ENCODE measurements at places on chromosomes 3 and 15. TPM values are rescaled to one million over a fixed set of nuclear protein-coding genes. Genes with fewer than 3 reads are reported as not detected.

DNA sequence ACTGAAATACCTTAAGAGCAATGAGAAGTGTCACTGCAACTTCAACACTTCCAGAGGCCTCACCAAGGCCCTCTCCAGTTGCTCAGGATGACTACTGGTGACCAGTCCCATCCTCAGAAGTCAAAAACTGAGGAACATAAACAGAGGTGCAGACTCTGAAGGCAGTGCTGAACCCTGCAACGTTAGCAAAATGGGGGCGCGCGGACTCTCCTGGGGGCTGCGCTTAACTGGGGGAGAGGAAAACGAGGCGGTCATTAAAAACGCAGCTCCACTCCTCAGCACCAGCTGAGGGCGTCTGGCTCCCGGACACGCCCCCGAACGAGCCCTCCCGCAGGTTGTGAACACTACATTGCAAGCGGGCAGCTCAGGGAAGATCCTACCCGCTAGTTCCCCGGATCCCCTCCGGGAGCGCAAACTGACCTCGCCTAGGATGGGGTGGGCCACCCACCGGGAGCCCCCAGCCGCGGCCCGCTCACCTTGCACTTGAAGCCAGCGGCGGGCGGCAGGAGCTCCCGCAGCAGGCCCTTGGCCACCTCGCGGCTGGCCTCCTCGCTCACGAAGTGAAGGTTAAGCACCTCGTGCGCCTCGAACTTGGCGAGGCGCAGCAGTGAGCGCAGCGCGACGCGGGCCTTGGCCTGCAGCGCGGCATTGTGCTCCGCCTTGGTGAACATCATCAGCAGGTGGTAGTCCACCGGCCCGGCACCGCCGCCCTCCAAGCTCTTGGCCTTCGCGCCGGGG, 711 bp downstream of the XXYLT1 start:
- DNase-seq = no peak

- peak; percentile 56 for DNase-seq
Measured at GRCh38 chr3:77039606-77040171, at the start of gene ROBO2. ROBO2 (plus strand) TSS chr3:77040099; CDS start chr3:77040786, 687 bp downstream.

GRCh38 chr15:51771773-51772172, 20.4 kb downstream of the TMOD2 start:
- DNase-seq = no peak

GRCh38 chr3:25259871-25260270, 168.2 kb upstream of the RARB start:
- DNase-seq = no peak

DNA sequence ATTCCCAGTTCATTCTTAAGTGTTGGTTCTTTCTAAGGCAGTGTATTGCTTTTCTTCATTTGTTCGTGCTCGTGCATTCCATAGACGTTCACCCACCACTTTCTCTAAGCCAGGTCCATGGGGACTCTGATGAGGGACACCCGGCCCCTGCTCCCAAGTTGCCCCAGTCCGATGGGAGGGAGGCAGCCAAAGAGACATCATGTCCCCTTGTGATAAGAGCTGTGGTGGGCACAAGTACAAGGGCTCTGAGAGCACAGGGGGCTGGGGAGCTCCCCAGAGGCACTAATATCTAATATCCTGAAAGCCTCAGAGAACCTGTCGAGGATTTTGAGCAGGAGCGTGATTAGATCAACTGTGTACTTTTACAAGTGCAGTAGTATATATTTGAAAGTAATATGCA, 6.3 kb downstream of the SPSB4 start:
- no peak for DNase-seq

DNA sequence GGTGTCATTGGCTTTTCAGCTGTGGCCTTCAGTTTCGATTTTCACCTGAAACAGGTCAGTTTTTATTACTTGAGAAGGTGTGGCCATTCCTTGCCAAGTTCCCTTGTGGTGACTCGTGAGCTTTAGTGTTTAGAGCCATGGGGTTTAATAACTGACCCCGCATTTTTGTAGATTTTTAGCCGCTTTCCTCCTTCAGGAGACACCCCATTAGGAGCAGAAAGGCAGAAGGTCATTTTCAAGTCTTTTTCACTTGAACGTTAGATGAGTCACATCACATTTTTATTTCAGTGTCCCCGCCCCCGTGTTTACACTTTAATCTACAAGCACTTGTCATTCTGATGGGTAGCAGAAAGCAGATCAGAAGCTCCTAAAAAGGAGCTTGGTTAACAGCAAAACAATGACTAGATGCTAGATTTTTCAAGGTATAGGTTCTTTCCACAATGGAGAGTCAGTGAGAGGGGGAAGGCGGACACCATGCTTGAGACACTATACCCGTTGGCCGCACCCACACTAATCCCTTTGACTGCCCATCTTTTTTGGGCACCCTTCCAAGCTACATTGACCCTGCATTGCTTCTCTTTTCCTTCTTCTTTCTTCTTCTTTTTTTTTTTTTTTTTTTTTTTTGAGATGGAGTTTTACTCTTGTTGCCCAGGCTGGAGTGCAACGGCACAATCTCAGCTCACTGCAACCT, 132.7 kb downstream of the GHSR start:
- DNase-seq = no peak

- DNase-seq = no peak
Measured at GRCh38 chr3:159818399-159818798, 170.2 kb upstream of the IL12A start.

DNA sequence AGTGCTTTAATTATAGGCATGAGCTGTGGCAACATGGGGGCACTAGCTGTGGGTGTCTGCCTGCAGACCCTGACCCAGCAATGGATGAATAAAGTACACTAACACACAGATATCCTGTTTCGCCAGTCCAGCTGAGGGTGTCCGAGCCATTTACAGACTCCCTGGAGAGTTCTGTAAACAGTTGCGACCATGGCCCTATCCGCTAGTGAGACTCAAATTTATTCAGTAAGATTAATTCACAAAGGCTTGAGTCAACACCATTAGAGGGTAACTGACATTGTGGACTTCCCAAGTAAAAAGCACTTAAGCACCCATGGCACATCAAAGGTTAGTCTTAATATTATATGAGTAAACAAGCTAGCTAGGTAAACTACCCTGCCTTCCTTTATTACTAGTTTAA, 161.6 kb downstream of the TBL1XR1 start:
- no peak for DNase-seq

DNA sequence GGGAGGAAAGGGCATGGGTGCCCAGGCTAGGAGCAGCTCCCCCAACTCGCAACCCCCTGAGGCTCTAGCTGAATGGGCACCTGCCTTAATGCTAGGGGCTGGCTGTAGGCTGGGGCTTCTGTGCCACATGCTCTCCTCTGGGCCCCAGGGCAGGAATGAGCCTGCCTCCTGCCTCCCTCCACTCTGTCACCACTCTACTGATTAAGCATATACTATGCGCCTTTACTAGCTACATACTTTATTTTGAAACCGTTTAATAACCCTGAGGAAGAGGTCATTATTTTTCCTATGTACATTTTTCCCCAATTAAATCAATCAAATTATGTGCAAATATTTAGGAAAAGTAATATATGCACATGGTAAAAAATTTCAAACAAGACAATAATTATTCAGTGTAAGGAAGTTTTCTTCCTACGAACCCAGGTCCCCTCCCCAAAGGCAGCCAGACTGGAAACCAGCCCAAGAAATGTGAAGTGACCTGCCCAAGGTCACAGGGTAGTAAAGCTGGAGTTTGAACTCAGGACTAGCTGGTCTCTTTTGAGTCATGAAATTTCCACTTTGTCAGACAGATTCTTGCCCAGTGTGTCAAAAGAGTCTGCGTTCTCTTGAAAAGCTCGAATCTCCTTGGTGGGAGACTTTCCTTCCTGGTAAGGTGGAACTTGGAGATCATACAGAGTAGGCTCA, 122.5 kb downstream of the DNAJB8 start:
- no peak for DNase-seq

DNA sequence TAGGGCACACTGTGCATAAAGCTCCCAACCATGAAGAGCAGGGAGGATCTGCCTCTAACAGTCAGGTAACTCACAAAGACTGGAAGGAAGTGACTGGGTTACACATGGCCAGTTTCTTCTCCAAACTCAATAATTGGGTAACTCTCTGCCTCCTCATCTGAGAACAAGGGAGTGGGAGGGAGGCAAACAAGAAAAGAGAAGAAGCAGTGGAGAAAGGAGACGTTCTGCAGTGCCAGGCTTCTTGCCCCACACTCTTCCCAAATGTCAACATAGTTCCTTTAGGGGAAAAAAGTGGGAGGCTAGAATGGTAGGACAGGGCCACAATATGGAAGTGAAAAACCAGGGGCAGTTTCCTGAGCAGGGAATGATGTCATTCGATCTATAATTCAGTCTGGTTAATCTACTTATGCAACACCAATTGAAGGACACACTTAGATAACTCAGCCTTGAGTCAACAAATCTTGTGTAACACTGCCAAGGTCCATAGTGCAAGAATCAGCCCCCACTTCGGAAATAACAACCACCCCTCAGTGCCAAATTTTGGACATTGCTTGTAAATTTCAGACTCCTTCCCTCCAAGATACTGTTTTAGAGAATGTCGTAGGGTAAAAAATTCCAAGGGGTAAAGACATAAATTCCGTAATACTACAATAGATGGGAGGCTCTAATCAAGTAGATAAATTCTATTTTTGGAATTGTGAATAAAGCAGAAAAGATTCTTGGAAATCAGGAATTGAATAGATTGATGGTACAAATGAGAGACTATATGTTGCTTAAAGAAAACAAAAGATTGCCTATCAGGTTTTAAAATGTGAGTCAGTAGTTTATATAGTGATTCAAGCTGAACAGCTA, 143.0 kb downstream of the LPP start:
- DNase-seq = no peak

GRCh38 chr3:49533786-49534519, 20.3 kb upstream of the BSN start:
- DNase-seq = no peak

DNA sequence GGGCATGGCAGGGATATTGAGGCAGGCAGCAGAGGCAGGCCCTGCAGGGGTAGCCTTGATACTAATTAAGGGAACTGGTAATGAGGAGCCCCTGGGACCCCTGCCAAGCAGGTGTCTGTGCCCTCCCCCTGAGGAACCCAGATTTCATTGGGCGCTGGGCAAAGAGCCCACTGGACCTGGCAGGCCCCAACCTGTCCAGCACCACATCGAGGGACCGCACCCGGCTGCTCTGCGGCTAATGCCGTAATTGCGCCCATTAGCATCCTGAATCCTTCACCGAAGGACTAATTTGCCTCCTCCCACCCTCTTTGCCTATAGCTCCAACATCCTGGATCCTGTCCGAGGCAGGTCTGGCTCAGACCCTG, 13.7 kb upstream of the SEMA3B start:
- DNase-seq = no peak

DNA sequence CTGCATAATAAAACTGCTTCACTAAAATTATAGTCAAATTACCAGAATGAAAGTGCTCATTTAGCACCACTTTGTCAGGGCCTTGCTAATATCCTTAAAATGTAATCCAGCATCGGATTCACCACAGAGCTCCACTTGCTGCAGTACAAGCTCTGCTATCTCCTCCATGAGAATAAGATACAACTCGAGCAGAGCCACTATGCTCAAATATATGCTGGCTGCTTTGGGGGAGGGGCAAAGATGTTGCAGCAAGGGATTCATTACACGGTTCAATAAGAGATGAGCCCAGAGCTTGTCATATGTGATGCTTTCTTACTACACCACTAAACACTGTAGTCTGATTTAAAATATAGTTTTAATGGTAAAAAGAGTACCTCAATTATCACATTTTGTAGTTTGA, 72.2 kb downstream of the DLG1 start:
- no peak for DNase-seq

GRCh38 chr3:123523023-123523412, 61.8 kb downstream of the HACD2 start:
- no peak for DNase-seq

DNA sequence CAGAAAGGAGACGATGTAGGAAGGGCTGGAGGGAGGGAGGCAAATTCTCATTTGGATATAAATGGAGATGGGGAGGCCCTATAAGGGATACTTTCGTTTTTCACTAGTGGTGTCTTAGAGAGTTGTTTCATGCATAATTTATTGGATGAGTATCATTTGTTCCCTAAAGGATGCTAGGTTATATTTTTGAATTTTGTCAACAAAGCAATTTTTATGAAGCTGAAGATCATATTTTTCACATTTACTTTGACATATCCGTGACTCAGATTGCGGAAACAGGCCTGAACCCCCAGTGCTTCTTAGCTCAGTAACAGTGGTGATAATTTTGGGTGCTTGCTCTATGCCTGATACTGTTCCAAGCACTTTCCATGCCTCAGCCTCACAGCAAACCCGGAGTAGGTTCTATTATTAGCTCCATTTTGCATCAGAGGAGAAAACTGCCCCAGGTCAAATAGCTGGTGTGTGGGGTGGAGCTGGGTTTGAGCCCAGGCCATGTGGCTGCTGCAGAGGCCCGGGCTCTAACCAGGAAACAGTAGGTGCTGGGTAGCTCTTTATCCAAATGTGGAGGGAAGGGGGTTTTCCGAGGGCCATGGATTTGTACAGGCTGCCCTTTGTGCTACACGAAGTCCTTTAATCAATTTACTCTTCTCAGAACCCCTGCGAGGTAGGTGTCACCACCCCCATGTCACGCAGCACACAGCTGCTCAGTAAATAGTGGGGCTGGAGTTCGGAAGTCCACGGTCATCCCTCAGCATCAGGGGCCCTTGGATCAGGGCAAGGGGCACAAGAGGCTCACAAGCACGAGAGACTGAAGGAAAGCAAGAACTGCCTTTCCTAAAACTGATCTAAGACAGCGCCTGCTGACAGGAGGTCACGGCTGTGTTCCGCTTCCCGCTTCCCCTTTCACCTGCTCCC, 99.1 kb downstream of the SLC49A4 start:
- DNase-seq = no peak

DNA sequence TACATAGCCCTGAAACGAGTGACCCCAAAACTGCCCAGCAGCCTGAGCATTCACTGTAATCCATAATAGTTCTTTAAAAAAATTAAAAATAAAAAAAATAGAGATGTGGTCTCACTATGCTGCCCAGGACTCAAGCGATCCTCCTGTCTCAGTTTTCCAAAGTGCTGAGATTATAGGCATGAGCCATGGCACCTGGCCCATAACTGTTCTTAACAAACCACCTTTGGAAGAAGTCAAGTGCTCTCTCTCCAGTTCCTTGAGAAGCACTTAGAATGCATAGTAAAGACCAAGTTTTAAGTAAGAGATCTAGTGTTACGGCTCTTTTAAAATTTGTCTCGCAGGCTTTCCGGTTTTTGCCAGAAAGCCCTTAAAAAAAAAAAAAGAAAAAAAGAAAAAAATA, 8.2 kb downstream of the CDC25A start:
- no peak for DNase-seq

CPLX3 gene
- total RNA-seq = not detected

CYP1A2 gene
- total RNA-seq = not detected

GRIP2 gene
- 2.3 TPM for total RNA-seq

MORC1 gene
- total RNA-seq = not detected
